ENCODE measurements at places on chromosomes 2 and 18.

DNA sequence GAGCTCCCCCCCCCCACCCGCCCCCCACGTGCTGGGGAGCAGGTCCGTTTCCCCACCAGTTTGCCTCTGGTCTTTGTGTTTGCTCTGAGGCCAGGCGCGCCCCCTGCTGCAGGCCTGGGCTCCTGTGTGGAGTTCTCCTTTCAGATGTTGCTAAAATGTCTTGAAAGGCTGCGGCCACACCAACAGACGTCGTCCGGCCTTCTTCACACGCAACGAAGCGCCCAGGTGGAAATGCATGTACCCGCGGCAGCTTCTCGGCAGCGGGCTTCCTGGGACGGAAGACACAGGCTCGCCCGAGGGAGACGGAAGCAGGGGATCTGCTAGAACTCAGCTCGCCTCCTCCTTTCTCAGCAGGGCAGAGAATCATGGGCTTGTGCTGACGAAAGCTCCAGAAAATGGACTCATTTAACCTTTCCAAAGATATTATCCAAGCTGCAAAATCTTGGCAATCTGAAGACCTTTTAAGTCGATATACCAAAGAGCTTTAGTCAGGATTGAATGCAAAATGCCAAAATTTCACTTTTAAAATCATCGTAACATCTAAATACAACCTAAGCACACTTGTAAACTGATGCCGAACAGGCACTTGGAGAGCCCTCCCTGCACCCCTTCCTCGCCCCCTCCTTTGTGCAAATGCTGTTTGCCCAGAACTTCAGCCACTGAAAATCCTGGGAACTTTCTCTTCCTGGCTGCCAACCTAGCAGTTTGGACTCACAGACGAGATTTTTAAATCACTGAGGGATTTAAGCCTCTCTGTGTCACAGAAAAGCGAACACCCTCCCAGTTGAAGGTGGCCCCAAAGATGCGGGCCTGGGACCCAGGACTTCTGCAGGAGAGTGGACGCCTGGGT lies 125.5 kb upstream of the ZNF516 start:
- DNase-seq: peak; percentile 26

DNA sequence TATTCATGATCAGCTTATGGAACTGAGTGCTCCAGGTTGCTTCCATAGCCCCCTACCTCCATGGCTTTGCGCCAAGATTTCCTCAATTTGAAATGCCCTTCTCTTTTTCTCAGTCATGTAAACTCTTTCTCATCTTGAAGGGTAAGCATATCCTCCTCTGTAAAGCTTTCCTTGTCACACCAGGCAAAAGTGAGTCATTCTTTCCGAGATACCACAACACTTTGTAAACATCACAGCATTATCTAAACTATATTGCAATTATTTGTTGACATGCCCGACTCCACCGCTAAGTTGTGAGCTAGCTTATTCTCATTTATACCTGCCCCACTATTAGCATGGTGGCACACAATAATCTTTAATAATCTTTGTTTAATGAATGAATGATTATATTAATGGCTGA lies 419.5 kb upstream of the CHST9 start:
- DNase-seq: no peak

GRCh38 chr2:31049916-31050588 lies 88.2 kb downstream of the GALNT14 start:
- DNase-seq: no peak

DNA sequence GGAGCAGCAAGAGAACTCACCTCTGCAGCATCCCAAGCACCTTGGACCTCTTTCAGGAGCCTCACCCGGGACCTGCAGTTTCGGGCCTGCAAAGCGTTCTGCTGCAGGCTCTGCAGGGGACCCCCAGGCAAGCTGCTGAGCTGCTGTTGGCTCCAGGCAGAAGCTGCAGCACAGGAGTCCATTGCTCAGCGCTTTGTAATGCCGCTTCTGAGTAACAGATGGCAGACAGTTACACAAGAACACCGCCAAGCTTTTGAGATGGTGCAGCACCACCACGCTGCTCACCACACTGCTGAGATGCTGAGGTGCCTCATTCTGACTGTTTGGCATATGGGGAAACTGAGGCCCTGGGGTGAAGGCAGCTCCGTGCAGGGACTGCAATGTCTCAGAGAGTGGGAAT lies 1.9 kb upstream of the GALNT14 start:
- DNase-seq: no peak

DNA sequence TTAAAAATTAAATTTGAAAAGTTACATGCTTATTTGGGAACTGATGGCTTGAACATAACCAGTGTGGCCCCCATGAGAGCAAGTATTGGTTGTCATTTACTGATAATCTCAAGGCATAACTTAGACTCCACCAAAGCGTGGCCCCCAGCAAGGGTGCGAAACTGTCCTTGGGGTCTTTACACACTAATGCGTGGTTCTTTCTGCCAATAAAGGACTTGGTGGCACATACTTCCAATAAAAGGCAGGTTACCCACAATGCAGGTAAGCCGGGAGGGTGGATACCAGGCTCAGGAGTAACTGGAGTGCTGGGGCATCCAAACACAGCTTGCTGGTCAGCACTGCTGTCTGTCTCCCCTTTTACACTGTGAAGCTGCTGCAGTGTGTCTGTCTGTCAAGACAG lies 278.2 kb upstream of the NCKAP5 start:
- DNase-seq: no peak

DNA sequence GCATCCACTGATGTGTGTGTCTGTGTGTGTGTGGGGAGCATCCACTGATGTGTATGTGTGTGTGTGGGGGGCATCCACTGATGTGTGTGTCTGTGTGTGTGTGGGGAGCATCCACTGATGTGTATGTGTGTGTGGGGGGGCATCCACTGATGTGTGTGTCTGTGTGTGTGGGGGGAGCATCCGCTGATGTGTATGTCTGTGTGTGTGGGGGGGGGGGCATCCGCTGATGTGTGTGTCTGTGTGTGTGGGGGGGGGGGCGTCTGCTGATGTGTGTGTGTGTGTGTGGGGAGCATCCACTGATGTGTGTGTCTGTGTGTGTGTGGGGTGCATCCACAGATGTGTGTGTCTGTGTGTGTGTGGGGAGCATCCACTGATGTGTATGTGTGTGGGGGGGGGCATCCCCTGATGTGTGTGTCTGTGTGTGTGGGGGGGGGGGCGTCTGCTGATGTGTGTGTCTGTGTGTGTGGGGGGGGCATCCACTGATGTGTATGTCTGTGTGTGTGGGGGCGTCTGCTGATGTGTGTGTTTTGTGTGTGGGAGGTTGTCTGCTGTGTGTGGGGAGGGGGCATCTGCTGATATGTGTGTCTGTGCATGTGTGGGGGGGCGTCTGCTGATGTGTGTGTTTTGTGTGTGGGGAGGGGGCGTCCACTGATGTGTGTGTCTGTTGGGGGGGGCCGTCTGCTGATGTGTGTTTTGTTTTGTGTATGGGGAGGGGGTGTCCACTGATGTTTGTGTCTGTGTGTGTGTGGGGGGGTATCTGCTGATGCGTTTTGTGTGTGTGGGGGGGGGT lies 125.9 kb downstream of the NFATC1 start:
- no peak for DNase-seq

DNA sequence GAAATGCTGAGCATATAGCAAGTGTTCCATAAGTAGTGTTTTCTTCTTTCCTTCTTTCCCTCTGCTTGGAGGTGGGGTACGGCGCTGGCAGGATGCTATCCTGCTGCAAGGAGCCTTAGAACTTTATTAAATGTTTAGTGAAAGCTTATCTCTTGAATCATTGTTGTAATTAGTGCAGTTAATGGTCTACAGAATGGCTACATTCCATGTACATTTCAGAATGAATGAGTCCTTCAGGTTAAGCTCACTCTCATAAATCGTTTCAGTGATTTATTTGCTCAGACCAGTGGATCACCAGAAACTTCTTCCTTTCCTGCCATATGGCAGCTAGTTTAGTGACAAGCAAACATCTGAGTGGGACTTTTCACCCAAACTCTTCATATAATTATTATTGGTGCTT lies 3.3 kb upstream of the YWHAQ start:
- no peak for DNase-seq

DNA sequence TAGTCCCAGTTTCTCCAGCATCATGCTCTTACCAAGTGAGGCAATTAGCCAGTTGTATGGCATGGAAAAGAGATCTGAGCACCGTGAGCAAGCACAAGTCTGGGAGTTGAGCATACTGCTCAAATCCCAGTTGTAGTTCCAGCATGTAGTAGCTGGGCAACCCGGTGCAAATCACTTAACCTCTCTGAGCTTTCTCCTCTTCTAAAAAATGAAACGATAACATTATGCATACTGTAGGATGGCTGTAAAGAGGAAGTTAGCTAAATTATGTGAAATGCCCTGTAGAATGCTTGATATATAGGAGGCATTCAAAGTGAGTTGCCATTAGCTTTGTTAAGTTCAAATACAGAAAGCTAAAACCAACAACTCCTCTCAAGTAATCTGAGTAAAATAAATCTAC lies 164.0 kb upstream of the ZEB2 start:
- DNase-seq: no peak

GRCh38 chr2:112012556-112012955 lies 42.5 kb upstream of the TMEM87B start:
- DNase-seq: no peak

- DNase-seq: no peak
These were observed 247.0 kb upstream of the SYT4 start for GRCh38 chr18:43524260-43524659.

GRCh38 chr2:53455094-53455493 lies 312.5 kb upstream of the CHAC2 start:
- DNase-seq: no peak

GRCh38 chr18:40258311-40258710 lies 1696.7 kb upstream of the PIK3C3 start:
- DNase-seq: no peak

- DNase-seq: no peak
These were observed 98.8 kb downstream of the MRO start for GRCh38 chr18:50721006-50721405.

Measured in CD4-positive, alpha-beta T cell treated with Interleukin-4 for 1 hour (primary cell).